ENCODE measurements at places on chromosomes 11 and 22. TPM values are rescaled to one million over a fixed set of nuclear protein-coding genes. Genes with fewer than 3 reads are reported as not detected.

RBMXL2 gene
- total RNA-seq: not detected

GLYAT gene
- total RNA-seq: 1.4 TPM

HSPB2 gene
- total RNA-seq: 43.7 TPM

LRRC56 gene
- total RNA-seq: 0.16 TPM

SNAP29 gene
- total RNA-seq: 22.8 TPM

YAP1 gene
- total RNA-seq: 92.9 TPM

SULT4A1 gene
- 0.14 TPM for total RNA-seq

CAVIN3 gene
- 42.5 TPM for total RNA-seq

FUT4 gene
- 1.3 TPM for total RNA-seq

TCN2 gene
- 16.7 TPM for total RNA-seq

RAB36 gene
- total RNA-seq: 0.54 TPM

GLB1L3 gene
- not detected for total RNA-seq

FBLN1 gene
- 113 TPM for total RNA-seq

SPA17 gene
- 2.6 TPM for total RNA-seq

CARD18 gene
- total RNA-seq: 0.89 TPM

SYCE3 gene
- not detected for total RNA-seq

JHY gene
- 2.1 TPM for total RNA-seq

INS gene
- total RNA-seq: not detected

NPAS4 gene
- total RNA-seq: not detected

PLEKHA7 gene
- total RNA-seq: 18.3 TPM

GTSE1 gene
- total RNA-seq: 0.92 TPM

MUC5AC gene
- not detected for total RNA-seq

C22orf23 gene
- 0.68 TPM for total RNA-seq

PLAAT2 gene
- 0.92 TPM for total RNA-seq

APOBEC3F gene
- total RNA-seq: 6.7 TPM

CARD16 gene
- total RNA-seq: 9.2 TPM

CCDC15 gene
- 0.38 TPM for total RNA-seq

PKDREJ gene
- 0.08 TPM for total RNA-seq

CRYBB3 gene
- total RNA-seq: not detected

MMP7 gene
- total RNA-seq: not detected

PHETA2 gene
- 6.2 TPM for total RNA-seq

P2RX6 gene
- 2.8 TPM for total RNA-seq

TMEM151A gene
- total RNA-seq: 0.14 TPM

ANO5 gene
- 59.1 TPM for total RNA-seq

CLTCL1 gene
- 8.3 TPM for total RNA-seq

SIK3 gene
- 28.7 TPM for total RNA-seq

CYTH4 gene
- total RNA-seq: 7.5 TPM

KRTAP5-7 gene
- not detected for total RNA-seq

TEF gene
- 23.5 TPM for total RNA-seq

OR52N4 gene
- total RNA-seq: not detected

Measured in Right ventricle myocardium inferior (tissue), 1 donor.